T47D (cell line): ENCODE measurements at places on chromosomes 13 and 19.
A peak's percentile ranks its signal among the peaks of the same experiment; 100 is the strongest.

GRCh38 chr19:44845612-44846454 lies at the start of gene NECTIN2:
Gene NECTIN2, plus strand, starts transcription at chr19:44846297. Its CDS starts 229 bp downstream, at chr19:44846526.
- DNase-seq, result peak; percentile 97

GRCh38 chr13:76803831-76804230 lies 82.4 kb downstream of the KCTD12 start:
- no peak for DNase-seq

DNA sequence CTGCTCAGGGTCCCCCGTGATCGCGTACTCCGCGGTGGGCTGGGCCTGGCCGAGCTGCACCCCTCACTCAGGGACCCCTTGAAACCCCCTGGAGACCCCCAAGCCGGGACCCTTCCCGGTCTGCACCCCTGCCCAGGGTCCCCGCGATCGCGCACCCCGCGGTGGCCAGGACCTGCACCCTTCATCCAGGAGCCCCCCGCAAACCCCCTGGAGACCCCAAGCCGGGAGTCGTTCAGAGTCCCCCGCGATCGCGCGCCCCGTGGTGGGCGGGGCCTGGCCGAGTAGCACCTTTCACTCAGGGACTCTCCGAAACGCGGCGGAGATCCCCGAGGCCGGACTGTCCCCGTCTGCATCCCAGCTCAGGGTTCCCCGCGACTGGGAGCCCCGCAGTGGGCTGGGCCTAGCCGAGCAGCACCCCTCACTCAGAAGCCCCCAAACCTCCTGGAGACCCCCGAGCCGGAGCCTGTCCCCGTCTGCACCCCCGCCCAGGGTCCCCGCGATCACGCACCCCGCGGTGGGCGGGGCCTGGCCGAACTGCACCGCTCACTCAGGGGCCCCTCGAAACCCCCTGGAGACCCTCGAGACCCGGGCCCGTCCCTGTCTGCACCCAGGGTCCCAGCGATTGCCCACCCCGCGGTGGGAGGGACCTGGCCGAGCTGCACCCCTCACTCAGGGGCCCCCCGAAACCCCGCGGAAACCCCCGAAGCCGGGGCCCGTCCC lies 748 bp downstream of the LMNB2 start:
- DNase-seq, result peak; percentile 60

DNA sequence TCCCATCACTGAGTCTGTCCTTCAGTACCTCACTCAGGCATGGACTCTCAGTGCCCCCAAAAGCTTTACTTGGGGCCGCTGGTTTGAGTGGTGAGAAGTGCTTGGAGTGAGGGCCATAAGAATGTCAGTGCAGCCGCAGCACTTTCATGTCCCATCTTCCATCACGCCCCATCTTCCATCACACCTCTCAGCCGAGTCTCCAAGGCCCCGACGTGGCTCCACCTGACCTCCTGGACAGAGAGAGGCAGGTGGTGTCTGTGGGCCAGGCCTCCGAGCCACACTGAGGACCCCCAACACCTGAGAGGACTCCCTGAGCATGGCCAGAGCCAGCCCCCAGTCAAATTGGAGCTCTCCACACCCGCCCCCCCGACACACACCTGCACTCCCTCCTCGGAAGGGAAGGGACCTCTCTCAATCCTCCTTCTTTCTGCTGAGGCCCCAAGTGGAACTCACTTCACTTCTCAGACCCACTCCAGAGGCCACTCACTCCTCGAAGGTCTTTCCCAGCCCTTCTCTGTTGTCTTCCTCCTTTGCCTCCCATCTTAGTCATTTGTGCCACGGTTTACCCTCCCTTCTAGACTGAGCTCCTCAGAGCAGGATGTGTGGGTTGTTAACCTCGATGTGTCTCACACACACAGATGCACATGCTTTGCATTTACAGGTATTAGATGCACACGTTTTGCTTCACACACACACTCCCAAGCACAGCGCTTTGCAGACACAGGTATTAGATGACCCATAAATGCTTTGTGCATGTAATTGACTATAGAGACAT lies 65.7 kb upstream of the ATP12A start:
- no peak for DNase-seq

GRCh38 chr13:113186061-113186900 lies 22.2 kb downstream of the PCID2 start:
- no peak for DNase-seq

GRCh38 chr13:94595001-94595949 lies 677 bp downstream of the TGDS start:
- DNase-seq, result peak; percentile 18

DNA sequence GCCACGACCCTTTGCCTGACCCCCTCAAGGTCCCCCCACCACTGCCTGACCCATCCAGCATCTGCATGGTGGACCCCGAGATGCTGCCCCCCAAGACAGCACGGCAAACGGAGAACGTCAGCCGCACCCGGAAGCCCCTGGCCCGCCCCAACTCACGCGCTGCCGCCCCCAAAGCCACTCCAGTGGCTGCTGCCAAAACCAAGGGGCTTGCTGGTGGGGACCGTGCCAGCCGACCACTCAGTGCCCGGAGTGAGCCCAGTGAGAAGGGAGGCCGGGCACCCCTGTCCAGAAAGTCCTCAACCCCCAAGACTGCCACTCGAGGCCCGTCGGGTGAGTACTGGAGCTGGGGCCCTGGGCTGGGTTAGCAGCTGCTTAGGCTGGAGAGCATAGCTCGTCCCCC lies 8.6 kb downstream of the MAP1S start:
- DNase-seq, result no peak
